HS-27A (cell line): ENCODE measurements at places on chromosomes 12 and 14.

GRCh38 chr12:33575346-33575745, 135.7 kb upstream of the SYT10 start:
- no peak for DNase-seq

- no peak for DNase-seq
Observed at GRCh38 chr14:103561381-103562178, 877 bp downstream of the BAG5 start.

DNA sequence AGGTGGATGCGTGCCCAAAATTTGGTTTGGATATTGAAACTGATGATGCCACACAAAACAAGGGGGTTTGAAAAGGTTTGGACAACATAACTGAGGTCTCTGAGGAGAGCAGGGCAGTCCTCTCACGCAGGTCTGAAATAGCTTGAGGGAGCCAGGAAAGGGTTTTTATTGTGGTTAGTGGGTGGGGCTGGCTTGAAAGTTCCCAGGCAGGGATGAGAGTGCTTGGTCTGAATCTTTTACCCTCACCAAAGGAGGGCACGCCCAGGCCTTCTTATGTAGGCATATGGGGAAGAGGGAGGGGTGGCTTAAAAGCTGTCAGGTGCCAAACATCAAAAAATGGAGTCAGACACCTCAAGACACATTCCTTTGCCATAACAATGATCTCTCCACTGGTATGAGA, 493.1 kb upstream of the CCDC196 start:
- no peak for DNase-seq

- peak; percentile 46 for DNase-seq
Observed at GRCh38 chr12:80262346-80262745, 163.0 kb downstream of the OTOGL start.

- DNase-seq, result no peak
Observed at GRCh38 chr14:37051153-37051552, 121.3 kb downstream of the SLC25A21 start.

- no peak for DNase-seq
Observed at GRCh38 chr14:94481468-94482131, 5.6 kb upstream of the SERPINA9 start.

- no peak for DNase-seq
Observed at GRCh38 chr14:60878121-60878520, 102.8 kb downstream of the TRMT5 start.

GRCh38 chr12:62769076-62769619, 165.8 kb downstream of the PPM1H start:
- no peak for DNase-seq

DNA sequence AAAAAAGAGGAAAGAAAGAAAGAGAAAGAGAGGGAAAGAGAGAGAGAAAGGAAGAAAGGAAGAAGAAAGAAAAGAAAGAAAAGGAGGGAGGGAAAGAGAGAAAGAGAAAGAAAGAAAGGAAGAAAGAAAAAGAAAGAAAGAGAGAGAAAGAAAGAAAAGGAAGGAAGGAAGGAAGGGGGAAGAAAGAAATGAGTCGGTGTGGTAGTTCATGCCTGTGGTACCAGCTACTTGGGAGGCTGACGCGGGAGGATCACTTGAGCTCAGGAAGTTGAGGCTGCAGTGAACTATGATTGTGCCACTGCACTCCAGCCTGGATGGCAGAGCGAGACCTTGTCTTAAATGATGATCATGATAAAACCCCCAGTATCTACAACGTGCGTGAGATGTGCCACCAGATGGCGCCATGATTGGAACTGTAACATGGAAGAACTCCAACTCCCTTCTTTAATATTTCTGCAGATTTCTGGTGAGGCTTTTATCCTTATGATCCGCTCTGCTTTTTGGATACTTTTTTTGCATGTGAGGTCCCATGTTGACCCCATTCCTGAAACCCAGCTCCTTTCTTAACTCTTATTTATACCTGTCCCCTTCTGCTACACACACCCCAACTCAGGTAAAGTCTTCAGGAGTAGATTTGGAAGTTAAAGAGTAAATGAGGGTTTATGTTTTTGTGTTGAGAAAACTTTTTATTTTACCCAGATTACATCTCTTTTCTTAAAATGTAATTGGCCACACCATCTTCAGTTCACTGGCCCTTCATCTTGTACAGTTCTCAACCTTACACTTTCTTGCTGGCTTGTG, 25.6 kb downstream of the RNASE10 start:
- DNase-seq, result peak; percentile 41

- no peak for DNase-seq
Observed at GRCh38 chr14:94971750-94972149, 185.6 kb downstream of the DICER1 start.

DNA sequence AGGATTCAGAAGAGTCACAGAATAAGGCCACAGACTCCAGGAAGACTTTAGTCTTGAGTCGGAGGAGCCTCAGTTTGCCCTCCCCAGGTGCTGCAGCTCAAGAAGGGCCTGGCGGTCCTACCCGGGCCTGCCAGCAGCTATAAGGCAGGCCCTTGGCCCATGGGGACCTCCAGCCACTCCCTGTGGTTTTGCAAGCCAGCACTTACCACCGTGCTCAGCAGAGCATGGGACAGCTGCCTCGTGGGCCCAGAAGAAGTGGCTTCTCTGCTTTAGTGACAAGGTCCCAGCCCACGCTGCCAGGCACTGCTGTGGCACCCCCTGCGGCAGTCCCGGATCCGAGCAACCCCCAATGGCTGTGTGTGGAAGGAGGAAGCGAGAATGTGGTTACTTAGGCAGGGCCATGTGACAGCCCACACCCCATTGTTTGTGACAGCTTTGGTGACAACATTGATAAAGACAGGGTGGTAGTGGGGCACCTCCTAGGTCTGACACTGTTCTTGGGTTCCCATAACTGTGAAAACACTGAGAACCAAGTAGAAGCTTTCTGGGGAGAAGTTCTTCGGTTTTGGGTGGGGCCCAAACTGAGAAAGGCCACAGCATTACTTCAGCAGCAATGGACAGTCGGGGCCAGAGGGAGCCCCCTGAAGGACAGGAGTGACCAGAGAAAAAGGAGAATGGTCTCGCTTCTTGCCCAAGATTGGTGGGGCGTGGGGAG, at the start of gene SELPLG:
TSS of gene SELPLG (minus strand) at position 361 of the 715 bp plus-strand sequence. CDS start 9,587 bp downstream, outside the sequence.
- DNase-seq, result no peak

- DNase-seq, result no peak
Observed at GRCh38 chr14:61203081-61203753, 77.9 kb downstream of the TMEM30B start.

DNA sequence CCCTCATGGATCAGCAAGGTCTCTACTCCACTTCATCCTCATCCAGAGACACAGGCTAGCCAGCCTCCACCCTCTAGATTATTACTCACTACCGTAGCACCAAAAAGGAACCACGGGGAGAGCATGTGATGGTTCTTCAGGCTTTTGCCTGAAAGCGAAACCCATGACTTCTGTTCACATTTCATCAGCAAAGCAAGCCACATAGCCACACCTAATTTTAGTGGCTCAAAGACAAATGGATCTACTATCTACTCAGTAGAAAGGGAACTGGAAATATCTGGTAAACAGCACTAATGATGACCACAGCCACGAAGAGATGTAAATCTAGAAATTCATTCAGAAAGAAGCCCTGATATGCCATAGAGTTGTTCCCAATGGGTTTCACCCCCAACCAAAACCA, 51.4 kb downstream of the VCPKMT start:
- DNase-seq, result no peak

DNA sequence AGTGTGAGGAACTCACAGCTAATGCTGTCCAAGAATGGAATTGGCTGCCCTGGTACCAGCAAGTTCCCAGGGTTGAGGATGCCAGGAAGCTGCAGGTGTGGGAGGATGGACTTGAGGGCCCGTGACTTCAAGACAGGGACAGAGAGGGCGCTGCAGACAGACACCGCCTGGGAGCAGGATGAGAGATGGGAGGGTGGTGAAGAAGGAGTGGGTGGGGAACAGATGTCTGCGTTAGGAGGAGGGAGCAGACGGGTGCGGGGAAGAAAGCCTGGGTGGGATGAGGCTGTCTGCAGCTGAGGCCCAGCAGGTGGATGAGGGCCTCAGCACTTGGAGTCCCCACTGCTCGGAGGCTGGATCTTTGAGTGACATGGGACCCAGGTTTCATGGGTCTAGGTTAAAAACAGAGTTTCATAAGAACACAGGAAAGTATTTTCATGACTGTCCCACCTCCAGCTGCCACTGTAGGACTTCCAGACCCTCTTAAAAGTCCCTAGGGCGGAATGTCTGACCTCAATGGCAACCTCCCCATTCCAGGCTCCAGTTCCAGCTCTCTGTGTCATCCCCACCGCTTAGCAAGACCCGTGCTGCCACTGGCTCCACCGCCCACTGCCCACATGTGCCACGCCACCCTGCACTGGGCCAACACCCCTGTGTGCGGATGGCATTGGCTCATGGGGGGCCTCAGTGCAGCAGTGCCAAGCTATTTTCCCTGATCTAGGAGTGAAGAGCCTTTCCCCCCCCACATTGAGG, 70.3 kb upstream of the SCN8A start:
- DNase-seq, result no peak

GRCh38 chr14:85728476-85729065, 198.6 kb downstream of the FLRT2 start:
- no peak for DNase-seq

GRCh38 chr14:64209444-64210131, 84.6 kb downstream of the ESR2 start:
- no peak for DNase-seq

- DNase-seq, result no peak
Observed at GRCh38 chr14:72510566-72510965, 383.3 kb downstream of the DPF3 start.

- no peak for DNase-seq
Observed at GRCh38 chr12:13537623-13538022, 341.1 kb downstream of the EMP1 start.

DNA sequence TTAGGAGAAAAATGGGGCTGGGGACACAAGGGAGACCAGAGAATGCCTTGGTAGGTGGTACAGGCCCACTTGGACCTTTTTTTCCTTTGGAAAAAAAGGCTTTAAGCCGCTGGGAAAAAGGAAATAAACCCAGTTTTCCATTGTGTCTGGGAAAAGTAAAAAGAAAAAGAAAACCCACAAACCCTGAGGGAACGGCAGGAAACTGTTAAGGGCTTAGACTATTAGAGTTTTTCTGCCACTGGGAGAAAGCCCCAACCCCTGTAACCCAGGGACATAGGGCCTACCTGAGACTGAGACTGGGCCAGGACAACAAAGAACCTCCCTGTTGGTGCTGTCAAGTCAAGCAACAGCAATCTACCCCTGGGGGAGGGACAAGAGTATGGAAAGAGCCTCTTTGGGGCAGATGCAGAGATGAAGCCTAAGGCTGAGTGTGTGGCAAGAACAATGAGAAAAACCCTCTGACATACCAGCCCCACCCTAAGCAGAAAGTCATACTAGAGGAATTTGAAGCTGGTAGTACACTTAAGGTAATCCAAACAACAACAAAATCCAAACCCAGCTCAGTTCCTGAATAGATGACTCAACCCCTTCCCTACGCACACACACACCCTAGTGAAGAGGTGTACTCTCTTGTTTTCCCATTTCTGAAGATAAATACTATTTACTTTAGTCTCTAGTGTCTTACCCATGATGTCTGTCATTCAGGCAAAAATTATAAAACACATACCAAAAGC, 22.8 kb downstream of the ATF1 start:
- peak; percentile 87 for DNase-seq

DNA sequence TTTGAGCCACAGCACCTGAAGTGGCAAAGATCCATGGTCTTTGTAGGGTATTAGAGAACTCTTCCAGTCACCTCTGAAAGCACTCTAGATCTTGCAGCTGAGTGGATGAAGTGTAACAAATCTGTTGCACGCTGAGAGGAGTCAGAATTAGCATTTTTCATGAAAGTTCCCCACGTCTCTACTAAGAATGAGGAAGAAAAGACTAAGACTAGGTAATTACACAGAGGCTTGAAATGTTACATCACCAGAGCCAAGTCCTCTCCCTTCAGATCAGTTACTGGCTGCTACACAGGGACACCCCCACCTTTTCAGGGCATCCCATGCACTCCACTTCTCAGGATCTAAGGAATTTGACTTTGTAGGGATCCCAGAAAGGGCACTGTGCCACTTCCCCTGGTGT, 98.6 kb upstream of the FKBP4 start:
- DNase-seq, result no peak

DNA sequence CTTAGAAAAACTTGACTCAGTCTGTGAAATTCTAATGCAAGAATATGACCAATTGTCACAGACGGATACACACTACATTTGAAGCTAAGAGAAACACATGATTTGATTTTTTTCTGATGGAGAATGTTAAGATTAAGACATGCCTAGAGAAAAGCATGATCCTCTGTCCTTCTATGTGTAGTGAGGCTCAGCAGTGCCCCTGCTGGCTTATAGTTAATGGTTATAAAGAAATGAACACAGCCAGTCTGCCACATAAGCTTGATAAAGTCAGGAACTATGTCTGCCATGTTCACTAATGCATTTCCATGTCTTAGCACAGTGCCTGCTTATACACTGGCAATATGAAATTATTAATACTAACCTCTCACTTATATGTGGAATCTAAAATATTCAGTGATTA, 168.1 kb upstream of the DAAM1 start:
- DNase-seq, result no peak

DNA sequence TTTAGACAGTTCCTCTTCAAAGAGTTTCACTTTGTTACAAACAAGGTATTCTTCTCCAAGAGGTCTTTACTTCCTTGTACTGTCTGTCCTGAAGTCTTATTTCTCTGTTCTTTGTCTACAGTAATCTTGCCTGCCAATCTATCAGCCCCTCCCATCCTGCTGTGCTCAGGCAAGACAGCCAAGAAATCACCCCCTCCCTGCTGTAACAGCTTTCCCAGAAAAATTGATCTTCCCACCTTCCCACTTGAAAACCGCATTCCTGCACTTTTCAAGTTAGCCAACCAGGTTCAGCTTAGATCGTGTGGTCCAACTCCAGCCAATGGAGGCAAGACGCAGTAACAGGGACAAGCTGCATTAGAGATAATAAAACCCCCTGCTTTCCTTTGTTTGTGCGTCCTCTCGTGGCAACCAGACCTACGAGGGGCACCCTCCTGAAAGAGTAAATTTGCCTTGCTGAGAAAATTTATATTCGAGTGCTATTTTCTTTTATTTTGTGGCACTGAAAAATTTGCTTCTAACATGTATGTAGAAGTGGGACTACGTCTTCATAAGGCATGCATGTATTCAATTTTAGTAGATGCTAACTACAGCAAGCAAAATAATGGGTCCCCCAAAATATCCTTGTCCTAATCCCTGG, 46.5 kb upstream of the ESR2 start:
- DNase-seq, result no peak

GRCh38 chr12:24851341-24851740, 97.6 kb downstream of the BCAT1 start:
- no peak for DNase-seq

DNA sequence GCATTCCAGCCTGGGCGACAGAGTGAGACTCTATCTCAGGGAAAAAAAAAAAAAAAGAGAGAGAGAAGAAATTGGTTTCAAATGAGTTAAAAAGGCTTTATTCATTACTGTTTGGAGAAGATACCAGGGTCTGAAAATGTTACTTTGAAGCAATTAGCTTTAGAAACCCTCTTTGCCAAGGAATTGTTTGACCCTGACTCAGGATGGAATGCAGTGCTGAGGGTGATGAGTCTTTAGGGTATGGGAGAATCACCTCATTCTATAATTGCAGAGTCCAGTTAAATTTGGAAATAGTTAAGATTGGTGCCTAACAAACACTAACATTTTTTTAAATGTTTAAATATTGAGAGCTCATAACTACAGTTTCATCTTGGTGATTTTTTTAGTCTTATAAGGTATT, 13.3 kb downstream of the RAP1B start:
- DNase-seq, result no peak
